ENCODE measurements at places on chromosomes 2 and 18.

DNA sequence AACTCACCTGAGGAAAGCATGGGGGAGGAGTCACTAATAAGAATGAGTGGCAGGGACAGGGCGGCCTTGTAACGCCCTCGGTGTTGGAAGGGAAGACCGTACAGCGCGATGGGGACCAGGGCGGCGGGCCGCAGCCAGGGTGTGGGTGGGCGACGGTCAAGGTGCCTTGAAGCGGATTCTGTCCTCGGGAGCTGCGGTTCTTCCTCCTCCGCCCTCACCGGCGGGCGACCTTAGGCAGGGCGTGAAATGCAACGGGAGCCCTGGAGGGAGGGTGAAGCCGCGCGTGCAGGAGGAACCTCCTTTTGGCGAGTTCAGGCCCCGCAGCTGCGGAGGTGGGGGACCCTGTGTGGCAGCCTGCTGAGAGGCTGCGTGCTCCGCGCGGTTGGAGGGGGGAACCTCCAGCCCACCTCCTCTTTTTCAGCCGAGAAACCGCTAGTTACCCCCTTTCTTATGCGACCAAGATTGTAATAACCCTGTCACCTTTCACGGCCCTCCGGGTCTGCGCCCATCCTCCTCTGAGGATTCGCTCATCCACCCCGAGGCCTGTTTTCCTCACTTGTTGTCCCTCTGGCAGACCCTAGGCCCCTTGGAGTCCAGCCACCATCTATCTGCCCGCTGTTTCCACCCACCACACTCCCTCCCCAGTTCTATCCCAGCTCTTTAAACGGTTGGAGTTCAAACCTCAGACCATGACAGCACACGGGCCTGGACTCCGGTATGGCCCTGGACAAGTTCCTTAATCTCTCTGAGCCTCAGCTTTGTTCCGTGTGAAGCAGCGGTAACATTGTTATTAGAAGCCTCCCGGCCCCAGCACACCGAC, 823 bp upstream of the RNU2-63P start:
- DNase-seq, result peak; percentile 58

GRCh38 chr2:42169100-42169873, at the start of gene EML4:
Gene EML4, plus strand, starts transcription at chr2:42169353. Its CDS starts 259 bp downstream, at chr2:42169612.
- peak; percentile 18 for DNase-seq

- DNase-seq, result no peak
These were observed 269.4 kb downstream of the GBX2 start for GRCh38 chr2:235898766-235899165.

DNA sequence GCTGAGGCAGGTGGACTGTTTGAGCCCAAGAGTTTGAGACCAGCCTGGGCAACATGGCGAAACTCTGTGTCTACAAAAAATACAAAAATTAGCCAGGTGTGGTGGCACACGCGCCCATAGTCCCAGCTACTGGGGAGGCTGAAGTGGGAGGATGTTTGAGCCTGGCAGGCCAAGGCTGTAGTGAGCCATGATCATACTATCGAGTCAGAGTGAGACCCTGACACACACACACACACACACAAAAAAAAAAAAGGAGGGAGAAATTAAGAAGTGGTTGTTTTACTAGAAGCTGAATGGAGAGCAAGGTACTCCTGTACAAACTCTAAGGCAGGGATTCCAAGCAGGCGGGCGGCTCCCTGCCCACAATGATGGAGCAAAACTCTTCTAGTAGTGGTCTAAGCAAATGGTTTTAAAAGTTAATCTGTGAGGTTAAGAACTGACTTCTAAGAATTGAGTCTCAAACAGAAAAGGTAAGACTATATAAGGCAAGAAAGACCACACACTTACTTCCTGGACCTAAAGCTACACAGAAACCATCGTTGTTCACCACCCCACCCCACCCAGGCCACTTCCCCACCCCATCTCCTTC, 2.6 kb downstream of the ANKRD44 start:
- no peak for DNase-seq

GRCh38 chr2:220506466-220506865, 879.0 kb downstream of the SLC4A3 start:
- DNase-seq, result no peak

All from AML-193 (cell line).